ENCODE measurements at places on chromosomes 7 and 10.

DNA sequence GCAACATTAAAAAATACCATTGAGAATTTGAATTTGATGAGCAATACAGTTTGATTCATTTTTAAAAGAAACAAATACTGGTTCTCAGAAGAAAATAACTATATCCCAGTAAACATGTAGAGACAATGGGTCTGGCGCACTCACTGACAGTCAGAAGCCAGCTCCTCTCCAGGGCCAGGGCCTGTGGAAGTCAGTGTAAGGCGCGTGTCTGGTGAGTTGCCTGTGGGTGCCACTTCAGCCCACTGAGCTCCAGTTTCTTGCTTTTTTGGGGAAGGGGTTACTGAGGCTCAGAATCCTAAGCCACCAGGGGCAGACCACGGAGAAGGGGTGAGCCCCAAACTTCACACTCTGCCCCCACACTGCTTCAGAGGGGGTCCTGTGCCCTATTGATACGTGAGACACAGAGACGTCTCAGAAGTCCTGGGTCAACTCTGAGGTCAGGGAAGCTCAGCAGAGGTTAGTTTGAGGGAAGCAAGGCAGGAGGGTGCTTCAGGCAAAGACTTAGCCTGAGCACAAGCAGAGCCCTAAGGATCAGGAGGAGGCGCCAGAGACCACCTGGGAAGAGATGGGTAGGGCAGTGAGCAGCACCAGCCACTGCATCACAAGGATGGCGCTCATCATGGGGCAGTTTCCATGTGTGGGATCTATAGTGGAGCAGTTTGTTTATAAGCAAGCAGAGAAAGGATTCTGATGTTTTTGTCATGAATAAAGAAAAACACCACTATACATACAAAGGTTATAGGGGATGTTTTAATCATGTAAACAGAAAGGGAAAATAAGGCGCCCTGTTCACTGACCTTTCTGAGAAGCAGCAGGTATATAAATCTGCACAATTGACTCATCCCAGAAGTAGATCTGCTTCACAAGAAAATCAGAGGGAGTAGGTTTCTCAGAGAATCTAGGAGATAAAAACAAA lies 95.7 kb downstream of the PKD1L1 start:
- no peak for DNase-seq

- no peak for DNase-seq
These were observed 124.9 kb upstream of the NEBL start for GRCh38 chr10:21021843-21022594.

DNA sequence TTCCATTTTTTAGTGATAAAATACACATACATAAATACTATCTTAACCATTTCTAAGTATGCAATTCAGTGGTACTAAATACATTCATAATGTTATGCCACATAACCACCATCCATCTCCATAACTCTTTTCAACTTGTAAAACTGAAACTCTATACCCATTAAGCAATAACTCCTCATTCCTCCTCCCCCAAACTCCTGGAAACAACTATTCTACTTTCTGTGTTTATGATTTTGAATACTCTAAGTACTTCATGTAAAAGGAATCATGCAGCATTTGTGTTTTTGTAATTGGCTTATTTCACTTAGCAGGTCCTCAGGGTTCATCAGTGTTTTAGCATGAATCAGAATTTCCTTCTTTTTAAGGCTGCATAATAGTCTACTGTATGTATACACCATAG lies 131.8 kb downstream of the TES start:
- no peak for DNase-seq

DNA sequence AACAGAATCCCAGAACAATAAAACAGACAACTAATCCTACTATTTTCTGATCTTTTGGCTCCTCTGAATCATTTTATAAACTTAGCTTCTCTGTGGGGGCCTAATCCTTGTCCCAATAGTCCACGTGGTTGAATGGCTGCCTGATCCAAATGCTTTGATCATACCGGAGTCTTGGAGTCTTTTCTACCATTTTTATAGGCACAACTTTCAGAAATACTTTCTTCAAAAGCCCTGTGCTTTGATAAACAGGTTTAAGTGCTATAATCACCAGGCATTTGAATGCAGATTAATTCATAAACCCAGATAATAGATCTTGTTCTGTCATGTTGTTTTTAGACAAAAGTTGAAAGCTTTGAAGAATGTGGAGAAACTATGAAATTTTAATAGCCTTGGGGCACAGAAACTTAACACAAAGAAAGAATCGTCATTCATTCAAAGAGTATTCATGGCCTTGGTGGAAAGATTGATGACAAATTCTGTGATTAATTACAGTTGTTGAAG lies 163.7 kb downstream of the AHR start:
- no peak for DNase-seq

DNA sequence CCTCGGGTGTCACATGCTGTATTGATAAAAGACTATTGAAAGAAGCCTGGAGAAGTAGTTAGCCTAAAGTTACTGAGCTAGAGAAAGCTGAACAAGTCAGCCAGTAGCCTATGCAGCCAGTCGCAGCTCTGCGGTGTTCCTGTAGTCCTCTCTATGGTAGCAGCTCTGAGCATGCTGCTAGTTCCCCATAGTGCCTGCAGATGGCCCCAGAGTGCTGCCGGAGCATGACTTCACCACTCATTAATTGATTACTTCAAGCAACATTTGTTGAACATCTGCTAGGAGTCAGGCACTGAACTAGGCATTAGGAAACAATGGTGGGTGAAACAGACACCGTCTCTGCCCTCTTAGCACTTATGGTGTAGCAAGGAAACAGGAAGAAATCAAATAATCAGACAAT lies 422.7 kb downstream of the SORCS3 start:
- no peak for DNase-seq

DNA sequence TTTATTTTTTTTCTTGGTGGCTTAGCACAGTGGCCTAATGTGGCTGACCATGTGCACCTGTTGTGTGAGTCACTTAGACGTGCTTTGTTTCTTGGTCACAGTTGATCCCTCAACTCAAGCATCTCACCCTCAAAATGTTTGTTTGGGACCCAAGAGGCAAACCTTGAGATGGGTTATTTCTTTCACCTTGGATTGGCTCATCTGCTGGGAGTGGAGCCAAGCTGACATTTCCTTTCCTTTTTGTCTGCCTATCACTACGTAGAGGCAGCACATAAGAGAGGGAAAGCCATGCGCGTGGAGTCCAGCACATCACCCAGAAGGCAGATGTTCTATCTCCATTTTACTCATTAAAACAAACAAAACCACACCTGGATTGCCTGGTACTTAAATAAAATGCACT lies 6.4 kb upstream of the PRKCQ start:
- DNase-seq: no peak

DNA sequence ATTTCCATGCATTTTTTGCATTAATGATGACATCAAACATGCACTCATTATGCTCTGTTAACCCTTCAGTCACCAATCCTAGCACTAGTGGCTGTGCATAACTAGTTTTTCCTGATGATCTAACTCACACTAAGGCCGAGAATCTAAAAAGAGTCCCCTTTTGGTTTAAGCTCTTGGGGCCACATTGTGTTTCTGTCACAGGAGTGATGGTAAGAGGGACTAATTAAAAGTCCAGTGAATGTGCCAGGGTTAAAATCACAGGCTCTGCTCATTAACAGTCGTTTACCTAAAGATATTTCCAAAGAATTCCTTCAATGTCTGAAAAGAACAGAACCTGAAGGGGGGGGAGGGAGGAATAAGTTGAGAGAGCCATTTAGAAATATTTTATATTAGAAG lies 359.0 kb upstream of the ANKRD30A start:
- DNase-seq: no peak

- no peak for DNase-seq
These were observed 76.8 kb upstream of the LEP start for GRCh38 chr7:128164061-128164954.

DNA sequence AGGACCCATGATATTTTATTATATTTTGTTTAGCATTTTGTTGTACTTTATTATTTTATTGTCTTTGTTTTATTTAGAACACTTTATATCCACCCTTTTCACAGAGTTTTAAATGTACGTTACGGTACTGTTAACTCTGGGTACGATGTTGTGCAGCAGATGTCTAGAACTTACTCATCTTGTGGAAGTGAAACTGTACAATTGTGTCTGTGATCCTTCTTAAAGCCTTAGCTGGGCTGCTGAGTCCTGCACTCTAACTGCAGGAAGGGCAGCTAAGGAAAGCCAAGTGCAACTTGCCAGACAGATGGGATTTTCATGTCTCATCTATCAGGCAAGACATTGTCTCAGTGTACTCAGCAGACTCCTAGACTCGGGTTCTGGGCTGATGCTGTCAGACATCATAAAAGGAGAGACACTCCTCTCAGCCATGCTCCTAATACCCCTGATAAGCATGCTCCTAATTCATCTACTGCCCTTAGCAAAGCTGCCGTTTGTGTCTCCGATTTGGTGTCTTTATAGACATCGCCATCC lies 14.6 kb upstream of the INSYN2A start:
- no peak for DNase-seq

- no peak for DNase-seq
These were observed 438.9 kb downstream of the ADRA2A start for GRCh38 chr10:111515706-111516105.

DNA sequence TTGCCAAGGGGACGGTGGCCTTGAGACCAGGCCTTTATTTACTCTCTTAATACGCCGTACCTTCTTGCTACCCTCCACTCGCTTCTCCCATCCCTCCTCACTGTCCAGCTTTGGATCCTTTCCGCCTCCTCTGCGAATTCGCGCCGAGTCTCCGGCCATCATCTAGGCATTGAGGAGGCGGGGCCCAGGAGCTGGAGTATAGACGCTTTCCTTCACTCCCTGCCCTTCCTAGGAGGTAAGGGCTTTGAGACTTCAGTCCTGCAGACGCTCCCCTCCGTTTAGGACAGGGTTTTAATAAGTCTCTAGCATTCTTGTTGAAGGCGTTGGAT lies 538 bp downstream of the TFAM start:
- DNase-seq: no peak

DNA sequence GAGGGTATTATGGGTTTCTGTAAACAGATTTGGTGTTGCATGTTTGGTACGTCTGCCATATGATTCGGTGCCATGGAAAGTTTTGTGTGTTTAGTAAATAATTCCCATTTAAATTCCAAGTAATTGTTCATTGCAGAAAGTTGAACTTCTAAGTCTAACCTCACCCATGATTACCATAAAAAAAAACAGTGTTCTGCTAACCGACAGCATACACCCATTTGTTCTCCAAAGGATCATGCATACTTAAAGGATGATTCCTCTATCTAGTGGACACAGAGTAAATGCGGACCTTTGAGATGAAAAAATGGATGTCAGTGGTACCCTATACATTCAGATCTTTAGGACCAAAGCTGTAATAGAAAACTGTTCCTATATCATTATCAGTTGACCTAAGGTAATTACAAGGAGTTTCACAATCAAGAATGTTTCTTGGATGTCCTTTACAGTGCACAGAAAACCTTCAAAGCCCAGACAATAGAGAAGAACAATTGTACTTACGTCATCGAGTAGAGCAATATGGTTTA lies 209.9 kb downstream of the CRPPA start:
- no peak for DNase-seq

All from CD4-positive, alpha-beta T cell treated with Interleukin-1 beta for 1 hour (primary cell).